ENCODE measurements at places on chromosomes 7 and 10. TPM values are rescaled to one million over a fixed set of nuclear protein-coding genes. Genes with fewer than 3 reads are reported as not detected.

Gene PON2
- 14.6 TPM for total RNA-seq

Gene TFEC
- total RNA-seq: not detected

Gene KNDC1
- total RNA-seq: 0.11 TPM

Gene ICA1
- 17.8 TPM for total RNA-seq

Gene ARHGAP22
- 29.3 TPM for total RNA-seq

Gene ZNF32
- total RNA-seq: 22.3 TPM

Gene SHLD2
- 33.6 TPM for total RNA-seq

Gene FFAR4
- total RNA-seq: not detected

Gene LRRD1
- not detected for total RNA-seq

Gene BLNK
- not detected for total RNA-seq

Gene FUOM
- 47.8 TPM for total RNA-seq

Gene OR2A5
- not detected for total RNA-seq

Gene BICC1
- not detected for total RNA-seq

Gene SORCS1
- total RNA-seq: 2.7 TPM

Gene ACADSB
- total RNA-seq: 7.8 TPM

Gene SP8
- total RNA-seq: 1.2 TPM

Gene MKX
- 0.07 TPM for total RNA-seq

Gene HABP2
- 0.07 TPM for total RNA-seq

Gene CTAGE15
- total RNA-seq: not detected

Gene FZD8
- total RNA-seq: 1.2 TPM

Gene CPN1
- 0.09 TPM for total RNA-seq

Gene ANKRD61
- not detected for total RNA-seq

Gene SUN3
- not detected for total RNA-seq

Gene DDX50
- total RNA-seq: 54.4 TPM

Gene HYAL4
- not detected for total RNA-seq

Gene SLC26A3
- 0.86 TPM for total RNA-seq

Gene TMEM130
- total RNA-seq: not detected

Gene ITGB8
- 0.02 TPM for total RNA-seq
